Neural progenitor cell (in vitro differentiated cells): ENCODE measurements at places on chromosomes 12 and 14.

DNA sequence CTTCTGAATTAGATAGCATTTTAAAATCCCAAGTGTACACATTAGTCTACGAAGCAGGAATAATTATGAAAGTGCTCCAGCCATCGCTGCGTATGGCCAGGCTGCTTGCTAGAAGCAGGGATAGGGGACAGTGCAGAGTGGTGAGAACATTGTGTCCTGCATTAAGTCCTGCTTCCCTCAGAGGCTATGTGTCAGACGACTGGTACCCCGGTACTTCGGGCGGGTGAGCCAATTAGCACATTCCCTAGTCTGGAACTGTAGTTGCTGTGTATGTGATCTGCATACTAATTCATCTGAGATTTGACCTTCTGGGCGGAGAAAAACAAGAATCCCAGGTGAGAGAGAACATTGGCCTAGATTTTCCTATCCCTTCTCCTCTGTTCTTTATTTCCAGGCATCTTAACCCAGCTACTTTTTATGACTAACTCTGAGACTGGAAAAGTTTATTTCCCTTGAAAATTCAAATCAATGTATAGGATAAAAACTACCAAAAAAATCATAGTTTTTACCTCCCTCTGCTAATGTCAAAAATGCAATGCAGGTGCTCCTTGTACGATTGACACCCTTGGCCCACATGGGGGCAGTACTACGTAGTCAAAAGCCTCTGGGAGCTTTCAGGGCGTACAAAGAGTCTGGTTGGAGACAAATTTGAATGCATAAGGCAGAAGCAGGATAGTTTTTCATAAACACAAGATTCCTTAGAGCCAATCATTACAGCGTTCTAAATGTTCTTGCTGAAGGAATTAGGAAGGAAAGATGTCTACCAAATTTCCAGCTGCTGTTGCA, 764.3 kb downstream of the NOVA1 start:
- DNase-seq: peak; percentile 80

GRCh38 chr14:68011406-68012028, 191.9 kb downstream of the RAD51B start:
- DNase-seq: no peak

- no peak for DNase-seq
These were observed 28.2 kb downstream of the SOX5 start for GRCh38 chr12:23921099-23921856.

DNA sequence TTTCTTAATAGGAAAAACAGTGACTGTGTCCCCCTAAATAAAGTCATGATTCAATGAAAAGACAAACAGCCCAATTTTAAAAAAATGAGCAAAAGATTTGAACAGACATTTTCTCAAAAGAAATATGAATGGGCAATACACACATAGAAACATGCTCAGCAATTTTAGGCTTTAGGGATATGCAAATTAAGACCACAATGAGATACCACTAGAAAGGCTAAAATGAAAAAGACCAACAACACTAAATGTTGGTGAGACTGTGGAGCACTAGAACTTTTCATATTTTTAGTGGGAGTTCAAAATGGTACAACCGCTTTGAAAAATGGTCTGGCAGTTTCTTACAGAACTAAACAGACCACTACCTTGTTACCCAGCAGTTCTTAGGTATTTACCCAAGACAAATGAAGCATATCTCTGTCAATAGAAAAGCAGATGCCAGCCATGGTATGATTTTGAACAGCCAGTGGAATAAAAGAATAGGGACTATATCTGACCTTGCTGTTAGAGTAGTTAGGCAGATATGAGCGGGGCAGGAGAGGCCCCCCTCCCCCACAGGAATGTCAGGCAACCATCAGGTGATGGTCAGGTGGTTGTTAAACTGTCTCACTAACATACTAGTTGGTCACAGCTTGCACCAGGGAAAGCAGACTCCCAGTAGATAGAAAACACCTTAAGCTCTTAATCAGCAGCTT, 108.8 kb downstream of the PRKCH start:
- DNase-seq: no peak

DNA sequence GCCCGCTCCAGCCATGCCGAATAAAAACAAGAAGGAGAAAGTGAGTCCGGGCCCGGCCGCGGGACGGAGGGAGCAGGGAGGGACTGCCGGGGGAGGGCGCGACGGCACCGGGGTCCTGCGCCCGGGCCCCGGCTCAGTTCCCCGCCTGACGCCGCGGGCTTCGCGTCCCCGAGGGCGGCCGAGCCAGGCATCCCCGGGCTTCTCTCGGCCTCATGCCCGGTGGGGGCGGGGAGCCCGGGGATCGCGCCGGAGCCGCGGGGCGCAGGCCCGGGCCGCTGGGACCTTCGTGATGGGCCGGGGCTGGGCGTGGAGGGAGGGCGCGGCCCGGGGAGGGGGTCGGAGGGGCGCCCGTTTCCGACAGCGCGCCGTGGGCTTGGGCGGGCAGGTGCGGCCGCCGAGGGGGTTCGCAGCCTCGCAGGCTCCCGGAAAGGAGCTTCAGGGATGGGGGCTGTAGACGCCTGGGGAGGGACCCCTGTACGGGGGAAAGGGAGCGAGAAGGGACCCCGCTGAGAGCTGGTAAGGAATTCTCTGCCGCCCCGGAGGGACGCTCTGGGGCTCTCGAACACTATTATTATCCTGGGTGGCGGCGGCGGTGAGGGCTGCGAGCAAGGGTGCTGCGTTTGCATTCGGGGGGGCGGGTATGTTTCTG, 496 bp downstream of the PPP2R5C start:
- DNase-seq: peak; percentile 39

GRCh38 chr12:2958432-2959191, 585 bp upstream of the TEAD4 start:
- DNase-seq: peak; percentile 46

GRCh38 chr12:4241592-4241991, 32.0 kb upstream of the CCND2 start:
- DNase-seq: no peak

- DNase-seq: no peak
These were observed 93.5 kb downstream of the LMNTD1 start for GRCh38 chr12:25459541-25459951.

GRCh38 chr14:47543459-47543858, 131.9 kb downstream of the MDGA2 start:
- no peak for DNase-seq

- DNase-seq: no peak
These were observed 31.1 kb downstream of the PITPNM2 start for GRCh38 chr12:123119808-123120207.

GRCh38 chr14:39376667-39377403, 55.4 kb downstream of the FBXO33 start:
- no peak for DNase-seq

GRCh38 chr14:99737451-99737951, 53.4 kb downstream of the CYP46A1 start:
- no peak for DNase-seq

DNA sequence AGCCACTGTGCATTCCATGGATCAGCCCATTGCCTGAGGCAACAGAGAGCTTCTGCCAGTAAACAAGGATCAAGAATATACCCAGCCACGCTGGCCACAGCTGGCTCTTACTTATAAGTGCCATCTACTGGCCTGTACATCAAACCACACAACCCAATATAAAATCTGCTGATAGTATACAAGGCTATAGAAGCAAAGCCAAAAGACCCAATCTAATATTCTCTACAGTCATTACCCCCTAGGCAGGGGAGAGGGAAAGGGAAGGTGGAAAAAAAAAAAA, 4.4 kb upstream of the FAM186B start:
- no peak for DNase-seq

DNA sequence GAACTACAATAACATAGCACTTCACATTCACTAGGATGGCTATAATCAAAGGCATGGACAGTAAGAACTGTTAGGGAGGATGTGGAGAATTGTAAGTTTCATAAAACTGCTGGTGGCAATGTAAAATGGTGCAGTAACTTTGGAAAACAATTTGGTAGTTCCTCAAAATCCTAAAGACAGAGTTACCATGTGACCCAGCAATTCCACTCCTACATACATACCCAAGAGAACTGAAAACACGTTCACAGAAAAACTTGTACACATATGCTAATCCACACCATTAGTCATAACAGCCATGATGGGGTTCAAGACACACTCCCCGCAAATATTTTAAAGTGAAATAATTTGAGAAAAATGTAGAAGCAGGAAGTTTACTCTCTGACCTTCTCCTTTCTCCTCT, 31.7 kb downstream of the GALC start:
- no peak for DNase-seq

- DNase-seq: no peak
These were observed 11.3 kb upstream of the PLEKHD1 start for GRCh38 chr14:69473260-69473659.

DNA sequence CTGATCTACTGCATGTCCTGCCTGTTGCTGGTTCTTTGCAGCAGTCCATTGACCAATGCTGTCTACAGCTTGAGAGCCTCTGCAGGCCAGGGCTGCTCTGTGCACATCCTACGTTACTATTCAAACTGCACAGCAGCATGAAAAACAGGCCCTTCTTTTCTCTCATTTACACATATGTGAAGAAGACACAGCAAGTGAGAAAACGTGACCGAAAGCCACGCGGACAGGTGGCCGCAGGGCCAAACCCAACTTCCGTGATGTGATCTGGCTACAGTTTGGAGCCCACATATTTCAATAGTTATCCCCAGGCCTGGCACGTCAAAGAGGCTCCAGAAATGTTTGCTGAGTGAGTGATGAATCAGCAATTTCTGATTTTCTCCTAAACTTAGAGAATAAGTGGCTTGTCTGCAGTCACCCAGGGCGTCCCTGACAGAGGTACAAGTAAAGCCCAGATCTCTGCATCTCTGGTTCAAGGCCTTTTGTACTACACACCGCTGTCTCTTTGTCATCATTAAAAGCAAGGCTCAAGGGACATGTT, 17.9 kb upstream of the TCL1B start:
- no peak for DNase-seq

DNA sequence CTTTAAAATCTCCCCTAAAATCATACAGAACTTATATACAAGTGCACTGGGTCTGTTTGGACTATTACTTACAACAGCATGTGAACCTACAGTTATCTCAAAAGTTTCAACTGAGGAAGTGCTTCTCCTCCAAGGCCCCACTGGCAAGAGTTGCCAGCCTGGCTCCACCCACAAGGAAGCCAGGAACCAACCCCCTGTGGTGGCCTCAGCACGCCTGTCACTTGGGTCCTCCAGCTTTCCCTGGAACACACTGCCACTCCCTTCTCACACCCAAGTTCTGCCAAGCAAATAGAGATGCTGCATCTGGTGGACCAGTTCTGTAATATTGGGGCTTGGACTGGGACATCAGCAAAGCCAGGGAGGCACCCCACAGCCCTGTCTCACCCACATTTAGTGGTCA, 115.4 kb downstream of the GCH1 start:
- DNase-seq: no peak

GRCh38 chr12:61798778-61799177, 461.4 kb upstream of the USP15 start:
- DNase-seq: no peak

DNA sequence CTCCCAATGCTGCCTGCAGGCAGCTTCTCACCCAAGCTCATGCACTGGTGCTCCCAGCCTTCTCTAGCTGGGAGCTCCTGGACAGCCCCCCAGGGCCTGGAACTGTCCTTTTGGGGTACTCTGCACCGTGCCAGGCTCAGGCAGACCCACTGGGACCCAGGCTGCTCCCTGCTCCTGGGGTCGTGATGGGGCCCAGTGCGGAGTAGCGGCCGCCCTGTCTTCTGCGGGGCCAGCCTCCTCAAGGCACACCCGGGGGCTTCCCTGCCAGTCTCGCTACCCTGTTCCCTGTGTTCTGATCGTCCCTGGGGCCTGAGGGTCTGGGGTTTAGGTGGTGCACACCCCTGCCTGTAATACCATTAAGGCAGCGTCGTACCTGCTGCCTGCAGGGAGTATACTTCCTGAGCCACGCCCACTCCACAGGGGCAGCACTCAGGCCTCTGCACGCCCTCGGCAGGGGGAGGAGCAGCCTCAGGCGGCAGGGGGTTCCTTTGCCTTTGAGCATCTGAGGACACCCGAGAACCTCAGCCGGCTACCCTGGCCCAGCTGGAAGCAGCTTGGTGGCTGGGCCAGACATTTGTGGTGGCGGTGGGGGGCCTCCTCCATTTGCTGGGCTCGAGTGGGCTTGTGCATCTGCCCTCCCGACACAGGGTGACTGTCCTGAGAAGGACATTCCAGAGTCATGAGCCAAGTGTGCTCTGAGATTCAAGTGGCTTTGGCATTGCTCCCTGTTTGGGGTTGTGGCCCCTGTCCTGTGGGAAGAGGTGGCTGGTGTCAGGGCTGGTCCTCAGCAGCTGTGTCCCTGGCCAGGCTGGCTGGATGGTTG, 9.2 kb upstream of the CRIP2 start:
- DNase-seq: no peak

GRCh38 chr12:89636776-89637160, 71.9 kb downstream of the ATP2B1 start:
- DNase-seq: no peak

GRCh38 chr12:25107920-25108319, 87.0 kb downstream of the DNAI7 start:
- no peak for DNase-seq

- DNase-seq: no peak
These were observed 461.1 kb downstream of the LRIG3 start for GRCh38 chr12:58459191-58459590.

- DNase-seq: no peak
These were observed 201.3 kb downstream of the TTC7B start for GRCh38 chr14:90614696-90615516.

DNA sequence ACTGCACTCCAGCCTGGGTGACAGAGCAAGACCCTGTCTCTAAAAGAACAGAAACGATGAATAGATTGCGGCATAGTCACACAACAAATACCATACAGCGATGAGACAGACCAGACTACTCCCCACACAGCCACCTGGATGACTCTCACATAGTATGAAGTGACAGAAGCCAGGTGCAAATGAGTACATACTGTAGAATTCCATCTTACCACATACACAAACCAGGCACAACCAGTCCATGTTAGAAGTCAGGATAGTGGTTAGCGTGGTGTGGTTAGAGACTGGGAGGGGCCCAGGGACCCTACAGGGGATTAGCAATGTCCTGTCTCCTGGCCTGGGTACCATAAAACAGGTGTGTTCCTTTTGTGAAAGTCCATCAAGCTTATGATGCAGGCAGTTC, 53.8 kb downstream of the FAM222A start:
- DNase-seq: no peak

GRCh38 chr12:1471224-1471623, 123.2 kb downstream of the FBXL14 start:
- DNase-seq: no peak

DNA sequence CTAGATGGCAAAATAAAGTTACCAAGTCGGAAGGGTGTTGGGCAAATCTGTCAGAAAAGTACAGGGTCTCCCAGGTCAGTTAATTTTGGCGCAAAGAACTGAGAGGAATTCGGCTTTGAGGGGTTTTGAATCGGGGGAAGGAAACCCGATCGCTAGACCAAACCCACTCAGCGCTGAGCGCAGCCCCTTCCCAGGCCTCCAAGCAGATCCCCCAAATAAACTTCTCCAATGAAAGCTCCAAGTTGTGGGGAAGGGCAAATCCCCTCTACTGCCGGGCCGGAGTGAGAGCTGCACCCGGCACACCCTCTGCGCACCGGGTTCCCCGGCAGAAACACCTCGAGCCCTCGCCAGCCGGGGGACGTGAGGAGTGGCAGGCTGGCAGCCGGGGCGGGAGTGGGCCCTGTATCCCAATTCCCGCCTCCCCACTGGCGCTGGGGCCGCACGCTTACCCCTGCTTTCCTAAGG, 441 bp downstream of the E2F7 start:
- DNase-seq: peak; percentile 70
